ENCODE measurements at places on chromosomes 3 and 15. TPM values are rescaled to one million over a fixed set of nuclear protein-coding genes. Genes with fewer than 3 reads are reported as not detected.

DNA sequence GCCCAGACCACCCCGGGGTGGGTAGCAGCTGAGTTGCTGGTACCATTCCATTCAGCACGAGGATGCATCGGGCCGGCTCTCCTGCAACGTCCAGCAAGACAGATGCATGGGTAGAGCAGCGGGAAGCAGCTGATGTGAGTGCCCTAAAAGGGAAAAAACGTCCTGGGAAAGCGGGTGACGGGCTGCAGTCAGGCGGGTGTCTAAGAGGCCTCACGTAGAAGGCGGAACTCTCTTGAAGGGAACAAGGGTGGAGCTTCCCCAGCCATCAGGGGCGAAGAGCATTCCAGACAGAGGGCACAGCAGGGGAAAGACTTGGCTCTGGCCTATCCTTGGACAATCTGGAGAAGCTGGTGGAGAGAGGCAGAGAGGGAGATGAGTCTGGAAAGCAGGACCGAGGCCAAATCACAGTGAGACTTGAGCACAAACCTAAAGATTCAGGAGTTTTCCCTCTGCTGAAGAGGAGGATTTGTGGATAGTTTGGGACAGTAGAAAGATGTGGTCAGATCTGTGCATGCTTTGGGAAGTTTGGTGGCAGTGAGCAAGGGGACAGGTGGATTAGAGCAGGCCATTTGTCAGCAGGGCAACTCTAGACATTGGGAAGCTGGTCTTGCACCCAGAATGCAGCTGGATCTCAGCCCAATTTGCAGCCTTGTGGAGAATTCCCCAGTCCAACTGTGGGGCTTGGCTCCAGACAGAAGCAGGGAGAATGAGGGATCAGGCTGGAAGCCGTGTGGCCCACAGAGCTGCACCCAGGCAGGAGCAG, 70.7 kb downstream of the SEMA5B start:
- H3K36me3 ChIP-seq: no peaks in the 10 kb centered on the region
- no peak for DNase-seq
- no peak overlapping the region for H3K4me3 ChIP-seq
- H3K4me1 ChIP-seq: peaks cover 2% of the 10 kb centered on the region
- H3K27me3 ChIP-seq: no peaks in the 10 kb centered on the region

THBS1 gene
- 36.2 TPM for total RNA-seq

- no peak overlapping the region for H3K27ac ChIP-seq
- no peak overlapping the region for H3K4me3 ChIP-seq
- H3K36me3 ChIP-seq: no peaks in the 10 kb centered on the region
- no peak for DNase-seq
- peaks cover 2% of the 10 kb centered on the region for H3K27me3 ChIP-seq
Measured at GRCh38 chr3:140995881-140996280, 54.2 kb downstream of the SLC25A36 start.

VGLL3 gene
- total RNA-seq: 0.70 TPM

HRG gene
- 139 TPM for total RNA-seq

GRCh38 chr15:93138681-93139250, 49.8 kb upstream of the RGMA start:
- no peaks in the 10 kb centered on the region for H3K36me3 ChIP-seq
- no peaks in the 10 kb centered on the region for H3K4me1 ChIP-seq
- H3K27me3 ChIP-seq: peaks cover 2% of the 10 kb centered on the region
- no peak for DNase-seq

MYO5C gene
- 2.6 TPM for total RNA-seq

GRCh38 chr15:86735247-86736040, 655.8 kb downstream of the AGBL1 start:
- no peak overlapping the region for H3K27ac ChIP-seq
- no peaks in the 10 kb centered on the region for H3K36me3 ChIP-seq

DNA sequence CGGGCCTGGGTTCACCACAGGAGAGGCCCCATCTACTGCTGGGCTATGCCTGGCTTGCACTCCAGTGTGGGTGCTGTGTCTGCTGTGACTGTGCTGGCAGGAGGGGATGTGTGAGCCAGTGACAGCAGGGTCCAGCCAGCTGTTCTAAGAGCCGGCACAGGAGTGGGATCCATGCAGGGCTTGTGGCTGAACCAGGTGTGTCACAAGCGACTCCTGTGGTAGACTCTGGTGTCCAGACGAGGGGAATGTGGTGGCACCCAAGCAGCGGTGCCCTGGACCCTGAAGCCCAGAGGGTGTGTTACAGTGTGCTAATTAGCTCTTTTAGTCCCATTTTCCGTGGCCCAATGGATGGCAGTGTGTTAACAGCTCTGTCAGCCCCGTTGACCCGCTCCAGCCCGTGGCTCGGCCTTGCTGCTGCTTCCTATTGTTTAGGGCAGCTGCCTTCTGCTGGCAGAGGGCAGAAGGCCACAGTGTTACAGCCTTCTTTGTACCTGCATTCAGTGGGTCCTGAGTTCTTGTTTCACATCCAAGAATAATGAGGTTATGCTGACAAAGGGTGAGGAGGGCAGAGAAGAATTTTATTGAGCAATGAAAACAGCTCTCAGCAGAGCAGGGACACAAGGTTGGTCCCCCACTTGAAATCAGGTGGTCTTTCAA, 78.5 kb upstream of the RNU6-1 start:
- DNase-seq: no peak
- H3K36me3 ChIP-seq: no peaks in the 10 kb centered on the region
- no peak overlapping the region for H3K27ac ChIP-seq
- H3K4me3 ChIP-seq: no peak overlapping the region
- H3K27me3 ChIP-seq: no peaks in the 10 kb centered on the region
- peaks cover 42% of the 10 kb centered on the region for H3K4me1 ChIP-seq

KLHDC8B gene
- total RNA-seq: 9.2 TPM

SPINK8 gene
- total RNA-seq: not detected

GRCh38 chr3:186107215-186108105, 1.4 kb downstream of the ETV5 start:
- no peaks in the 10 kb centered on the region for H3K36me3 ChIP-seq
- peak overlapping the region; percentile 53 for H3K4me3 ChIP-seq
- H3K27me3 ChIP-seq: no peaks in the 10 kb centered on the region
- no peak overlapping the region for H3K27ac ChIP-seq
- DNase-seq: peak; percentile 56

PLCH1 gene
- total RNA-seq: 1.0 TPM

DNA sequence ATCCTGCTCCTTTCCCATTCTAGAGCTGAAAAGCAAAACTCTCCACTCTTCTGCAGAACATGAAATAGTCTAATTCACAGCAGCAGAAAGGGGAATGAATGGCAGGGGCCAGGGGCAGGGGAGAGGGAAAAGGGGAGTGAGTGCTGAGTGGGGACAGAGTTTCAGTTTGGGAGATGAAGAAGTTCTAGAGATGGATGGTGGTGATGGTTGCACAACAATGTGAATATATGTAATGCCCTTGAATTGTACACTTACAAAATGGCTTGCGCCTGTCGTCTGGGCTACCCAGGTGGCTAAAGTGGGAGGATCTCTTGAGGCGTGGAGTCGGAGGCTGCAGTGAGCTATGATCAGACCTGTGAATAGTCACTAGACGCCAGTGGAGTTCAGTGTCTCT, 78.5 kb upstream of the MEF2A start:
- no peaks in the 10 kb centered on the region for H3K36me3 ChIP-seq
- peaks cover 3% of the 10 kb centered on the region for H3K4me1 ChIP-seq
- H3K27ac ChIP-seq: no peak overlapping the region
- no peaks in the 10 kb centered on the region for H3K27me3 ChIP-seq
- DNase-seq: no peak

- H3K4me1 ChIP-seq: peaks cover 6% of the 10 kb centered on the region
- H3K27me3 ChIP-seq: no peaks in the 10 kb centered on the region
- no peak overlapping the region for H3K4me3 ChIP-seq
- no peaks in the 10 kb centered on the region for H3K36me3 ChIP-seq
Measured at GRCh38 chr3:26713091-26713490, 90.5 kb downstream of the LRRC3B start.

SIDT1 gene
- total RNA-seq: 1.5 TPM

DNA sequence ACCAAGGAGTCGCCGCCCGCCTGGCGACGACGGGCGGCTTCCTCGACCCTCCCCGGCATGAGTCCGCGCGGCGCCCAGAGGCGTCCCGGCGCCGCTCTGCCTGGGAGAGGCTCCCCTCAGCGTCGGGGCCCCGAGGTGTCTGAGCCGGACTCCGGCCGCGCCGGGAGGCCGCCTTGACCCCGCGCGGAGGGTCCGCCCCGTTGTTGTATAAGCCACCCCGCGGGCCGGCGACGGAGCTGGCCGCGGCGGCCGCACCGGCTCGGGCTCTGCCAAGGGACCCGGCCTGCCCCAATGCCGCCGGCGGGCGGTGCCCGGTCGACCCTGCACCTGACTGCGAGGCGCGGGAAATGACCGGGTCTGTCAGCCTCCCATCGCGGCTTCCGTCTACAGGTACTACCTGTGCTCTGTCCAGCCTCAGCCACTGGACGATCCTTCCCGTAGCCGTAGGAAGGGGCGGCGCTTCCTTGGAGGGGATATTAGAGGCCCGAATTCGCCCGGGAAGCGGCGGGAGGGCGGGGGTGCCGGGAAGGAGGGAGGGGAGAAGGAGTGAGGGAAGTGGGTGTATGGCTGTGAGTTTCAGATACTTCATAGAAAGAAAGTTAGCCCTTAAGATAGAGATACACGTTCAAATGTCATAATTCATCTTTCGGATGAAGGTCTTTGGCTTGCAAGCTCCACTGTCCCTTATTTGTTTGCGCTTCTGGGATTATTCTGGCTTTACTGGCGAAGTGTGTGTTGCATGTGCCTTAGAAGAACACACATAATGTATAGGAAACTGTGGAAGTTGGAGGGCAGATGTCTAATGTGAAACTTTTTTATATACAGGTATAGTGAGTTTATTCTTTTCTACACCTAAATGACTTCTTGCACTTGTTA, 620 bp downstream of the ABHD5 start:
- H3K36me3 ChIP-seq: no peaks in the 10 kb centered on the region
- H3K4me3 ChIP-seq: peak overlapping the region; percentile 96
- peak; percentile 78 for DNase-seq
- H3K27ac ChIP-seq: peak overlapping the region; percentile 93
- peaks cover 33% of the 10 kb centered on the region for H3K4me1 ChIP-seq
- no peaks in the 10 kb centered on the region for H3K27me3 ChIP-seq

DPPA2 gene
- not detected for total RNA-seq

- H3K4me3 ChIP-seq: no peak overlapping the region
- no peak overlapping the region for H3K27ac ChIP-seq
- no peaks in the 10 kb centered on the region for H3K4me1 ChIP-seq
- no peaks in the 10 kb centered on the region for H3K27me3 ChIP-seq
- no peak for DNase-seq
Measured at GRCh38 chr15:84859144-84859543, 25.3 kb upstream of the SLC28A1 start.

ADGRG7 gene
- 2.1 TPM for total RNA-seq

DNA sequence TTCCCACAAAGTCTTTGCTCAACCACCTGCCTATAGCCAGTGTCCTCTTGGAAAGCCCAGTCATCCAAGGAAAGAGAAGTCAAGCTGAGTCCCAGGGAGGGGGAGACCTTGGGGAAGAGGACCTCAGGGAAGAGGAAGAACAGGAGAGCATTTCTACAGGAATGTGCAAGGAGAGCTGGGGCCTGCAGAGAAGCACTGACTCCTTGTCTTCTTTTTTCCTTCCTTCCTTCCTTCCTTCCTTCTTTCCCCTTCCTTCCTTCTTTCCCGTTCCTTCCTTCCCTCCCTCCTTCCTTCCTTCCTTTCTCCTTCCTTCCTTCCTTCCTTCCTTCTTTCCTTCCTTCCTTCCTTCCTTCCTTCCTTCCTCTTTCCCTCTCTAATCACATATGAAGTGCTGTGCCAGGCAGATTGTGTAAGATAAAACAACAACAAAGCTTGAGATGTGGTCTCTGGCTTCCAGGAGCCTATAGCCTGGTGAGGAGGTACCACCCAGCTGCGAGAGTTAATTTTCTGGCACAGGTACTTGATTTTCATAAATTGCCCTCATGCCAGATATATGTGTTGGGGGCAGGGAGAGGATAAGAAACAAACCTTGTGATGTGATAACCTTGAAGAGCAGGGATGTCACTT, 70.0 kb downstream of the NOX5 start:
- no peak overlapping the region for H3K4me3 ChIP-seq
- no peaks in the 10 kb centered on the region for H3K36me3 ChIP-seq
- no peak for DNase-seq
- no peak overlapping the region for H3K27ac ChIP-seq

TMEM212 gene
- not detected for total RNA-seq

DNA sequence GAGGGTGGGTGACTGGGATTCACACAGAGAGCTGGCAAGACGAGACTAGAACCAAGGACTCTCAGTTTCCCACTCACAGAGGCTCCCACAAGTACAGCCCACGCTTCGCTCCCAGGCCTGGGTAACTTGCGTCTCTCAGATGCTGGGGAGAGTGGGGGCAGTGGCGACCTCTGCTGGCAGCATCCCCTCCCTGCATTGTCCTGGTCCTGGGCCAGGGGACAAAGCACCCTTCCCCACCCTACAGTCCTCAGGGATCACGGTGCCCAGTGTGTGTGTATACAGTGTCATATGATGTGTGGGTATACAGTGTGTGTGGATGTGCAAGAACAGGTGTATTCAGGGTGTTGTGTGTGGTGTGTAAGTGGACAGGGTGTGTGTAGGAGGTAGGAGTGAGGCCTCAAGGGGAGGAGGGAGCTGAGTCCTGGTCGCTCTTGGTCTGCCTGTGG, 12.8 kb downstream of the VILL start:
- H3K4me1 ChIP-seq: peaks cover 3% of the 10 kb centered on the region
- H3K27me3 ChIP-seq: no peaks in the 10 kb centered on the region
- peak; percentile 75 for DNase-seq
- H3K4me3 ChIP-seq: no peak overlapping the region
- H3K27ac ChIP-seq: no peak overlapping the region

- H3K4me1 ChIP-seq: no peaks in the 10 kb centered on the region
- H3K27ac ChIP-seq: no peak overlapping the region
- H3K27me3 ChIP-seq: no peaks in the 10 kb centered on the region
- no peak overlapping the region for H3K4me3 ChIP-seq
- H3K36me3 ChIP-seq: peaks cover 52% of the 10 kb centered on the region
Measured at GRCh38 chr15:65559941-65560340, 29.7 kb downstream of the HACD3 start.

FOXB1 gene
- total RNA-seq: not detected

CNBP gene
- 245 TPM for total RNA-seq

- DNase-seq: no peak
- H3K4me3 ChIP-seq: no peak overlapping the region
- H3K27ac ChIP-seq: no peak overlapping the region
- peaks cover 68% of the 10 kb centered on the region for H3K36me3 ChIP-seq
- no peaks in the 10 kb centered on the region for H3K4me1 ChIP-seq
- no peaks in the 10 kb centered on the region for H3K27me3 ChIP-seq
Measured at GRCh38 chr3:51646091-51646490, 25.0 kb upstream of the TEX264 start.

Measured in liver (tissue), 10 donors.